ENCODE measurements at places on chromosomes 3 and 15.

DNA sequence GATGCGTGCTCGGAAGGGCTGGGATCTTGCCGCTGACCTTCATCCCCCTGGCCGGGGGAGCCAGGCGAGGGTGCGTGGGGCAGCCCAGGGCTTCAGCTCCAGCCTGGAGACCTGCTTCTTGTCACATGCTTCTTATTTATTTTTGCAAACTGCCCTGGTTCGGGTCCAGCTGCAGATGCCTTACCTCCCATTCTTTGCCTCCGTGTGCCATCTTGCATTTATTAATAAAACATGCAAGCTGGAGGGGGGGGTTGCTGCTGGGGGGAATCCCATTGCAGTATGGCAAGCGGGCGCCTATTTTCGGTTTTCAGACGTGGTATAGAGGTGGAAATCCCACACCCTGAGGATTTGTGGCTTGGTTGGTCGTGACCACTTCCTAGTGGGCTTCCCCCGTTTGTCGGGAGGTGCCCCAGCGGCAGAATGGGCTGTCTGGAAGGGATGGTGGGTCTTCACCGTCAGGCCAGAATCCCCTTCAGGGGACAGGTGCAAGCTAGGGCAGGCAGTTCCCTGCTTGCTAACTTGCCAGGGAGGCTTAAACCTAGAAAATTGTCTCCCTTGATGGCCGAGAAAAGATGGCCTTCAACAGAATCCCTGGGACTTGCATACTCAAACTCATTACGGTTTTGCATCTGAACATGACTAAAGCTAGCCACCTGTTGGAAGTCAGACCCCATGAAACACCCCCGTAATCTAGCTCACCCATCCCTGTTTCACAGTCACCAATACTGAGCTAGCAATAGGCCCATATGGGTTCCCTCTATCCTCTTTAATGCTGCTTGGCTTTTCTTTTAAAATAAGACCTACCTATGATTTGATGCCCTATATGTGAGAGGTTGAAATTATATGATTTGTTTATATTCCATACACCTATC, 569 bp downstream of the TMEM266 start:
- DNase-seq: no peak

GRCh38 chr15:60184579-60184978, 180.5 kb downstream of the FOXB1 start:
- DNase-seq: no peak

DNA sequence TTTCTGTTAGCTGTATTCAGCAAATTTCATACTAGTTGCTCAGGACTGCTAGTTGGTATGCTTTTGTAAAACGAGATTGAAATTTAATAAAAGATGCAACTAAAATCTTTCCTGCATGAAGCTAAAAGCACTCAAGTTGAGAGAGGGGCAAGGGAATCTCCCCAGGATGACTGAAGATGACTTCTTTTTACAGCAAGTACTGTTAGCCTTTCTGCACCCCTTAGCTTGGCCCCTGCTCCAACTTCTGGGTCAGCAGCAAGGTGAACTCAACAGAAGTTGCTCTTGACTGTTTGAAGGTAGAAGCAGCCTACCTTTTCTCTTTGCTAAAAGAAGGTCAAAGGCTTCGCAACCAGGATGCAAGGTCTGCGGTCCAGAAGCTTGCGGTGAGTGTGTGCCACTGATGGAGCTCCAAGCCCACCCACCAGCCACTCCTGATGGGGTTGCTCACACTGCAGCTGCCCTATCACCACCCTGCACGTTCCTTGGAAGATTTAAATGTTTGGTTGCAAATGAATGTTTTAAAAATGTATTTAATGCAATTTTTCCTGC, 32.5 kb downstream of the NME9 start:
- no peak for DNase-seq

- DNase-seq: peak; percentile 46
Observed at GRCh38 chr15:68550498-68551295, 28.1 kb upstream of the CORO2B start.

GRCh38 chr3:100710261-100710968, 1.1 kb downstream of the TFG start:
- DNase-seq: no peak

GRCh38 chr3:194574639-194575483, 58.4 kb downstream of the TMEM44 start:
- DNase-seq: no peak

All from stimulated activated CD8-positive, alpha-beta memory T cell treated with anti-CD3 and anti-CD28 coated beads, Interleukin-4, amount 100 ng/mL, for 1 hour (primary cell).